SK-N-SH (cell line): ENCODE measurements at places on chromosomes 1 and 21. TPM values are rescaled to one million over a fixed set of nuclear protein-coding genes. Genes with fewer than 3 reads are reported as not detected.

GRCh38 chr1:2049225-2049717, 940 bp upstream of the PRKCZ start:
- H3K36me3 ChIP-seq: no peaks in the 10 kb centered on the region
- no peaks in the 10 kb centered on the region for H3K27me3 ChIP-seq
- H3K27ac ChIP-seq: no peak overlapping the region
- peaks cover 17% of the 10 kb centered on the region; the same call in 1 of the 2 replicates for H3K4me1 ChIP-seq

GRCh38 chr1:154992721-154993571, 440 bp upstream of the LENEP start:
- H3K36me3 ChIP-seq: peaks cover 17% of the 10 kb centered on the region
- H3K4me3 ChIP-seq: no peak overlapping the region
- H3K4me1 ChIP-seq: peaks cover 29% of the 10 kb centered on the region
- H3K27me3 ChIP-seq: no peaks in the 10 kb centered on the region

DNA sequence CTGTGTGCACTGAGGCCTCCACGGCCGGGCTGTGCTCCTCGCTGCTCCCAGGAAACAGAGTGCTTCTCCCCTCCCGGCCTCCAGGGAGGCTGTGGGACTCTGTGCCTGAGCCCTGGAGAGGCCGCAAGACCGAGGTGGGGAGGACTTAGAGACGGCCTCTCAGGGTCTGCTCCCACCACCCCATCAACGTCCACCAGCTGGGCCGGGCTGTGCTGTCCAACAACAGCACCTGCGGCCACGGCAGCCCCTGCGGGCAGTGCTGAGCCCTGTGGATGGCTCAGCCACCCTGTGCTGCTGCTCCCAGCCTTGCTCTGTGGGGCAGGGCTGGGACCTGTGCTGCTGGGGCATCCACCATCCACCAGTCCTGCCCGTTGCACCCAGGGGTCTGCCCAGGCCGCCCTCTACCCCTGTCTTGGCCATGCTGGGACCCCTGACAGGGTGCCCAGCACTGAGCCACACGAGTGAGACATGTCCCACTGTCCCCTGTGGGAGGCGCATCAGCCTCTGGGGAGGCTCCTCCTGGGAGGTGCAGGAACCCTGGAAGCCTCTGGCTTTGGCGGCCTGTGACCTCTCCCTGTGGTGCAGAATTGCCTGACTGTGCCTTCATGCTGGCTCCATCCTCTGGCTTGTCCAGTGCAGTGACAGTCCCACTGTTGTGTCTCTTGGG, 31.2 kb upstream of the LRRC3 start:
- no peak for DNase-seq
- no peak overlapping the region for H3K27ac ChIP-seq
- H3K27me3 ChIP-seq: no peaks in the 10 kb centered on the region
- H3K4me3 ChIP-seq: no peak overlapping the region

DNA sequence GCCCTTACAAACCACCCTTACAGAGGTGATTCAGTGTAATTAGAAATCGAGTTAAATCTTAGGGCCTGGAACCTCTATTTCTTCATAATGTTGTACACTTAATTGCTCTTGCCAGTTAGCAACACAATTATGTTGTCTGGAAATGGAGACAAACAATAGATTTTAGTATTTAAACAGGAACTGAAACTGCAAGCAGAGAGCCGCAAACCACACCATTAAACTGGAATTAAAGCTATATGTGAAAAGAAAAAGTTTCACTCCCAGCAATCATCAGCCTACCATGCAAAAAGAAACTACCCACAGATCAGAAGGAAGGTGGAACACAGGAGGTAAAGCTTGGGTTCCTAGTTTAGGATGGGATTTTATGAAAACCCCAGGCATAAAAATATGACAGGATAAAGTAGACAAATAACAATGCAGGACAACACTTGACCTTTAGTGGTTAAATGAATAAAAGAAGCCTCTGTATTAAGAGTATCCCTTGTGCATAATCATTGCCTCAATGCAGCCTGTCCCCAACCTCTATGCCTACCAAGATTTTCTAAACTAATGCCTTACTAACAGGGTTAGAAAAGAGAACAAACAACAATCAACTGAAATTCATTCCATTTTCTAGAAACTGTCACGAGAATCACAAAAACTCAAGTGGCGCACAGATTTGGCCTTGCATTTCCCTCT, 304.3 kb upstream of the ESRRG start:
- H3K4me1 ChIP-seq: 0 out of 2 replicates have a peak, but pooled peaks cover 3% of the 10 kb centered on the region
- no peak for DNase-seq
- H3K36me3 ChIP-seq: no peaks in the 10 kb centered on the region
- no peak overlapping the region for H3K4me3 ChIP-seq
- H3K27me3 ChIP-seq: no peaks in the 10 kb centered on the region

The MFN2 gene
- 43.2 and 46.1 TPM in 2 replicates for polyA plus RNA-seq

The LEPR gene
- 2.3 and 3.2 TPM in 2 replicates for polyA plus RNA-seq
